Activated T-helper 9 cell treated with anti-CD3 and anti-CD28 coated beads, Interleukin-2, amount 50 U/mL, for 16 hours (primary cell): ENCODE measurements at places on chromosomes 3 and 15.

DNA sequence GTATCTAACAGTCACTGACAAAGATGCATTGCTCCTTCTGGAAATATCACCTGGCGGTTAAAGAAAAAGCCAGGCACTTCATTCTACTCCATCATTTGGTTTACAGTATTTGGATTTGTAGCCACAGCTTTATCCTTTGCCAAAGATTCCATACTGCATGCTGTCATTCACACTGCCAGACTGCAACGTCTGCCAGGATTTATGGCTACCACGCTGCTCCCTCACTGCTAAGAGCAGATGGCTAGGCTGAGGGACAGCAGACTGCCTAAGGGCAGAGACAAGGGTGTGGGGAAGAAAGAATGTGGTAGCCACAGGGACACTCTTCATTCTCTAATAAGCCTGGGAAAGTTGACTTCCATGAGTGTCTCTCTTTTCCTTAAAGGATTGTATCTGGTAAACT lies 1047.0 kb downstream of the TUSC7 start:
- DNase-seq: no peak

GRCh38 chr3:117603097-117603496 lies 893.5 kb downstream of the TUSC7 start:
- DNase-seq: no peak

- DNase-seq: no peak
These were observed 13.7 kb downstream of the SH3BP5 start for GRCh38 chr3:15318661-15319060.

- DNase-seq: no peak
These were observed 187.2 kb downstream of the CACNA2D3 start for GRCh38 chr3:54309601-54310000.

- DNase-seq: no peak
These were observed 21.0 kb downstream of the IFT122 start for GRCh38 chr3:129461022-129461421.

DNA sequence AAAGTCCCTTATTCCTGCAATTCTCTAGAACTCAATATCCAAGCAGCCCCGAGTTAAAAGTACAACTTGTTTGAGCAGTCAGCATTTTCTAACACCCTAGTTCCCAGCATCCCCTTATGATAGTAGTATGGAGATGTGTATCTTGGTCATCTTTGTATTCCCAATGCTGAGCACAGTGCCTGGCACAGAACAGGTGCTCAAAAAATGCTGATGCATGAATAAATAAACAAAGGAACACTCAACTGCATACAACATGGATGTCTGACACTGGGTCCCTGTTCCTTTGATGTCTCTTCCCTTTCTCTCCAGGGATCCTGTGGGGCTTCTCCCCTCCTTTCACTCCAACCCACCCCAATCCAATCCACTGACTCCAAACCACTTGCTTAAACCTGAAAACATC lies 23.9 kb upstream of the B3GNT5 start:
- DNase-seq: no peak

DNA sequence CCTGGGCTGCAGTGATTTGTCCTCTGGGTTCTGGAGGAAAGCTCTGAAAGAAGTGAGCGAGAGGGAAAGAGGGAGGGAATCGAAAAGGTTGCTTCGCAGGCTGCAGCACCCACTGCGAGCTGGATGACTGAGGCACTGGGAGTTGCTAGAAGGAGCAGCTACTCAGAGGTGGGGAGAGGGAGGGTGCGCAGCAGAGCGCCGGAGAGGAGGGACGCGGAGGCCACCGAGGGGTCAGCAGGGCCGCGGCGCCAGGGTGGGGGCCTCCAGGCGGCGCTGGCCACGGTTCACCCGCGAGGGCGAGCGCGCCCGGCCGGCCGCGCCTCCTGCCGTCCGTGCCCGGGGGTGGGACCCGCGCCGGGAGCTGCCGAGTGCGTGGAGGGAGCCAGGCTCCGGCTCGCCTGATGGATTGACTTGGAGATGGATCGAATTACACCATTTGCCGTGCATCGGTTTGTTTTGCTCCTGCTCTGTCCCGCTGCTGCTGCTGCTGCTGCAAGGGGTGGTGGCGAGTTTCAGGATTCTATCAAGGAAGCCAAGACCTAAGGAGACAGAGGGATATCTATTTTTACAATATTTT lies at the start of gene SEMA6D:
Gene SEMA6D (plus strand): TSS at position 470 of the 577 bp plus-strand sequence. CDS start 42,294 bp downstream, outside the sequence.
- DNase-seq: no peak

DNA sequence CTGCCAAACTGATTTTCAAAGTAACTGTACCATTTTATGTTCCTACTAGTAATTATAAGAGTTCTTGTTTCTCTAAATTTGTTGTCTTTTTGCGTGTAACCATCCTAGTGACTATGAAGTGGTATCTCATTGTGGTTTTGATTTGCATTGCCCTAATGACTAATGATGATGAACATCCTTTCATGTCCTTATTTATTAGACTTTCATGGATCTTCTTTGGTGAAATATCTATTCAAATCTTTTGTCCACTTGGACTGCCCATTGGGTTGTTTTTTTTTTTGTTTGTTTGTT lies 3.6 kb downstream of the OXSR1 start:
- no peak for DNase-seq

- no peak for DNase-seq
These were observed 251.1 kb downstream of the OCA2 start for GRCh38 chr15:27847775-27848710.

- no peak for DNase-seq
These were observed 40.8 kb downstream of the PPM1L start for GRCh38 chr3:160796813-160797164.

- no peak for DNase-seq
These were observed 264.0 kb downstream of the CLSTN2 start for GRCh38 chr3:140199008-140199407.

DNA sequence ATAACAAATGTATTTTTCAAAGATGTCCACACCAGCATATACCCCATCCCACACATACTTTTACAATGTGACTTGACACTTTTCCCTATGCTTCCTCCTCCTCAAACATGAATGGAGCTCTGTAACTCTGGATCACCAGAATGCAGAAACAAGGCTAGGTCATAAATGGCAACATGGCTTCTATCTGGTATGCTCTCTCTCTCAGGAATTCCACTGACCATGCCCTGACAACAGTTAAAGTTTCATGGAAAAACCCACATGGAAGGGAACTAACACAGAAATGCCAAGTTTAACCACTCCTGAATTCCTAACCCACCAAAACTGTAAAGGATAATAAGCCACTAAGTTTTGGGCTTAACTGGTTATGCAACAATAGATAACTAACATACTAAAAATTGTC lies 19.9 kb downstream of the MYO9A start:
- no peak for DNase-seq
